Retina (tissue), 1 donor: ENCODE measurements at places on chromosomes 6 and 20.

DNA sequence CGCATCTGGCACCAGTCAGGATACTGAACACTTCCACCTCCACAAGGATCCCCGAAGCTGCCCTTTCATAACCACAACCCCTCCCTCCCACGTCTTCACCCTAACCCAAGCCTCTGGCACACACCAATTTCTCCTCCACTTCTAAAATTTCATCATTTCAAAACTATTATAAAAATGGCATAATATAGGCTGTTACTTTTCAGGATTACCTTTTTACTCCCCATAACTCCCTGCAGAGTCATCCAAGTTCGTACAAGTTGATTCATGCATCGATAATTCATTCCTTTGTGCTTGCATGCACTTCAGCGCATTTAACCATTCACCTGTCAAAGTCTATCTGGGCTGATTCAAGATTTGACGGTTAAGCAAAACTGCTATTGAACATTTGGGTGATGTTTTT lies 30.6 kb upstream of the LY86 start:
- peak; percentile 82 for DNase-seq

DNA sequence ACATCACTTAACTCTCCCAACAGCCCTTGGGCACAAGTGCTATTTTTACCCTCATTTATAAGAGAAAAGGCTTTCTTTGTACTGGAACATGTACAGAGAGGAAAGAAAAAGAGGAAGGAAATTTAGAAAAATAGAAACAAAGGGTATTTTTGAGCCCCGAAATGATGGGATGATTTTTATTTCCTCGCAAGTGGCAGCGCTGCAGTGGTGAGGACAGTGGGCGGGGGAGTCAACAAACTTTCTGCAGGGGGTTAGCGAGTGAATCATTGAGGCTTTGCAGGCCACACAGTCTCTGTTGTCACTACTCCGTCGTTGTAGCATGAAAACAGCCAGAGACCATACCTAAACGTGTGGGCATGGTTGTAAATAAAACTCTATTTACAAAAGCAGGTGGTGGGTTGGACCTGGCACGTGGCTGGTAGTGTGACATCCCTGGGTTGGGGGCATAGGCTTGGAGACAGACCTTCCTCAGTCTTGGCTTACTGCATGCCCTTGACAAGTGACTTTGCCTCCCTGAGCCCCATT lies 25.5 kb upstream of the OCSTAMP start:
- DNase-seq = no peak

DNA sequence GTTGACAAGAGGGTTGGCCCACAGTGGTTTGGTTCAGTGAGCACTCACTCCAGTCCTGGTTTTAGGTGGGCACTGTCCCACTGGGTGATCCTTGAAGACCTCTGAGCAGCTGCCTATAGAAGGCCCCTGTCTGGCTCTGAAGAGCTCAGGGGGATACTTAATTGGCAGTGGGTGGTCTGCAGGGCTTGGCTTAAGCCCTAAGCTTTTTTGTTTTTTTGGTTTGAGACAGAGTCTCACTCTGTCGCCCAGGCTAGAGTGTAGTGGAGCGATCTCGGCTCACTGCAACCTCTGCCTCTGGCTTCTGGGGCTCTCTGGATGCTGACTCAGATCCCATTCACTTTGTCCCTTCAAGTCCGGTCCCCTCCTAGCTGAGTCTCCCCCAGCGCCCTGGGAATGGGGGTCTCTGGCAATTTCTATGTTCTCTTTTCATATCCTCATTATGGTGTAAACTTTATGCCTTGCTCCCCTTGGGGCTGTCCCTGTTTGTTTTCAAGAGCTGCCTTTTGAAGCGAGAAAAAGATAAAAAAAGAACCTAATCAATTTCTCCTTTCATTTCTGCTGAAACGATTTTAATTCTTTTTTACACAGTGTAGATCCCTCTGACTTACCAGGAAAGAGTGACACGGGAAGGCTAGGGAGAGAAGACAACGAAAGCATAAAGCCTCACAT lies 12.2 kb upstream of the KCNG1 start:
- DNase-seq = no peak

- no peak for DNase-seq
Observed at GRCh38 chr6:161351858-161352257, 78.0 kb upstream of the AGPAT4 start.

GRCh38 chr6:138431256-138432062 lies 27.4 kb downstream of the HEBP2 start:
- DNase-seq = no peak

- DNase-seq = peak; percentile 17
Observed at GRCh38 chr6:139858429-139858828, 484.0 kb upstream of the CITED2 start.

- no peak for DNase-seq
Observed at GRCh38 chr6:139109558-139109957, 25.3 kb upstream of the HECA start.

DNA sequence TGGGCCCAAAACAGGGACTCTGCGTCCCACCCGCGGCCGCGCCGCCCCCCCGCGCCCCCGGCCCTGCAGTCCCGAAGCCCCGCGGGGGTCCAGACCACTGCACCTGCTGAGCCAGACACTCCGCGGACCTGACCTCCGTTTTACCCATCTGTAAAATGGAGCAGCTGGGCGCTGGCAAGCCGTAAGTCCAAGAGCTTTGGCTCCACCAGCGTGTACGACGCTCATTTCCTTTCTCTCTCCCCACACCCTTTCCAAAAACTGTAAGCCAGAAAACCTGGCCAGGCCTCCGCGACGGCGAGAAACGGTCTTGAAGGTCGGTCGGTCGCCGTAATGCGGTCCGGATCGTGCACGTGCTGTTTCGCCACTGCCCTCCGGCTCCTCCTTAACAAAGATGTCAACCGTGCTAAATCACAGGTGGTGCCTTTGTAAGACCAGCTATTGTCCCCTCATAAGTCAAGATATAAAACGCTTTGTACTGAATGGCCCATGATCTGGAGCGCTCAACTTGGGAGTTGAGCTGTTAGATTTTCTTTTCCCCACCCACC lies 7.8 kb upstream of the NR2E1 start:
- peak; percentile 72 for DNase-seq
